ENCODE measurements at places on chromosomes 13 and 19. TPM values are rescaled to one million over a fixed set of nuclear protein-coding genes. Genes with fewer than 3 reads are reported as not detected.

ZNF345 gene
- 5.9 TPM for total RNA-seq

CASP14 gene
- not detected for total RNA-seq

ENOX1 gene
- total RNA-seq = not detected

CEACAM7 gene
- not detected for total RNA-seq

NPAS1 gene
- 2.1 TPM for total RNA-seq

CEACAM18 gene
- not detected for total RNA-seq

RXFP2 gene
- total RNA-seq = not detected

LGALS7B gene
- total RNA-seq = not detected

EBI3 gene
- total RNA-seq = not detected

HMG20B gene
- 36.6 TPM for total RNA-seq

FFAR2 gene
- not detected for total RNA-seq

ZNF222 gene
- 5.8 TPM for total RNA-seq

PROZ gene
- not detected for total RNA-seq

GJB2 gene
- total RNA-seq = 0.19 TPM

CEACAM1 gene
- 2.0 TPM for total RNA-seq

RUBCNL gene
- total RNA-seq = 0.69 TPM

ZNF575 gene
- total RNA-seq = 2.7 TPM

ZNF177 gene
- total RNA-seq = 1.6 TPM

ZNF550 gene
- 20.0 TPM for total RNA-seq

MAB21L1 gene
- total RNA-seq = not detected

ZNF675 gene
- 15.6 TPM for total RNA-seq

LIN7B gene
- total RNA-seq = 6.6 TPM

CYP2F1 gene
- 0.96 TPM for total RNA-seq

MUC16 gene
- total RNA-seq = under 0.01 TPM
